Skin of body (tissue), 3 donors: ENCODE measurements at places on chromosomes 11 and 22.
A peak's percentile ranks its signal among the peaks of the same experiment; 100 is the strongest.

- no peak for DNase-seq
Measured at GRCh38 chr22:18077087-18077638, 627 bp upstream of the PEX26 start.

DNA sequence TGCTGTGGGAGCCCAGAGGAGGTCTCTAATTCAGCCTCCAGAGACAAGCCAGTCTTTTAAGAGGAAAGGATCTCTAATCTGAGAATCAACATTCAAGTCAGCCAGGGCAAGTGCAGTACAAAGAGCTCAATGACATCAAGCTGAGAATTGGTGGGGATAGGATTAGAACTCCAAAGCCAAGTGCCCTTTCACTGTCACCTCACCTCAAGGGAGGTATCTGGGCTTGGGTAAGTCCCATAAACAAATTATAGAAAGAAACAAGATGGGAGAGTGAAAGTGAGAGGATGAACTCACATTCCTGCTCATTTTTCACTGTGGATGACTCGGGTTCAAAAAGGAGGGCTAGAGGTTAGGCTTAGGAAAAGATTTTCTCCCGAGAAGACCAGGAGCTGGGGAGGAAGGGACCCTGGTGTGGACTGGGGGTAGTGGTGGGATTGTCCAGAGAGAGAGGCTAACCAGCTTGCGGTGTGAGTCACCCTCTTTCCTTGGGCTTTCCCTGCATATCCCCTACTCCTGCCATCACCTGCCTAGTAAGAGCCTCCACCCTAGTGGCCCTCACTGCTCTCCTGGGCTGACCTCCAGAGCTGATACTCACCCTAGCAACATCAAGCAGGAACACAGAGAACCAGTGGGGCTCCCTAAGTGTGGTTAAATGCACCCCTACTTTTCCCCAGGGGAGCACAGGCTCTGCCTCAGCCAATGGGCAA lies 70.4 kb downstream of the RRM1 start:
- no peak for DNase-seq

- DNase-seq, result no peak
Measured at GRCh38 chr22:23897320-23897719, 3.1 kb downstream of the MIF start.

DNA sequence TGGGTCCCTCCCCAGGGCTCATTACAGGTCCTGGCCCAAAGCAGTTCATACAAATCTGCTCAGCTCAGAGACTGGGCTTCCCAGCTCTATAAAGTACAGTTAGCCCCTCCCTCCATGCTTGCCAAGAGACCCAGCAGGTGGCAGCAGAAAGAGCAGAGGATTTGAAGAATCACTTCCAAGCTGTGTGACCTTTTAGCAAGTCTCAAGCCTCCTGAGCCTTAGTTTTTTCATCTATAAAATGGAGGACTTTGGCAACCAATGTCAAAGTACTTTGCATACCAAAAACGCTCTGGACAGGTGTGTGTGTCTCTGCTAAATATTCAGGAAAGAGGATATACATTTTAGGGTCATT lies 26.6 kb downstream of the RELT start:
- no peak for DNase-seq

DNA sequence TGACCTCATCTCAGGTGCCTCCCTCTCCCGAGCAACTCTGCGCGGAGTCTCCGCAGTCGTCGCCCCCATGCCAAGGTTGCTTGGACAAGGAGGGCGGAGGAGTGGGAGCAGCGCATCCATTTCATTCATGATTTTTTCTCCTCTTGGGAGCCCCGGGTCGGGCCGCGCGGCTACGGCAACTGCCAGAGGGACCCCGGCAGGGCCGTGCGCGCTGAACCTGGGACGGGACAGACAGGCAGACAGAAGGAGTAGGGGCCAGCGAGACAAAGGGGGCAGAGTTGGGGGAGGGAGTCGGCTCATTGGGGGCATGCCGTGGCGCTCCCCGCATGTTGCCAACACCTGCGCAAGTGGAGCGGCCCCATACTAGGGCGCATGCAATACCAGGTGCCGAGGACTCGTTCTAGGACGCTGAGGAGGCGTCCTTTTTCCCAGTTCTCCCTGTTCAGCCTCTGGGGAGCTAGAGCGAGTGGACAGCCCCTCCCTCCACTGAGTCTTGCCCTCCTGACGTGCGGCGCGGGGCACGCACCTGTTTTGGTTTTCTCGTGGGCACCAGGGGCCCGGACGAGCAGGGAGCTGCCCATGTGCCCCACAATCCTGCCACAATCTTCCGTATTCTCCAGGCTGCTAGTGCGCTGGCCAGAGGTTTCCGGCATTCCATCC lies 501 bp upstream of the PTPN5 start:
- DNase-seq, result no peak

DNA sequence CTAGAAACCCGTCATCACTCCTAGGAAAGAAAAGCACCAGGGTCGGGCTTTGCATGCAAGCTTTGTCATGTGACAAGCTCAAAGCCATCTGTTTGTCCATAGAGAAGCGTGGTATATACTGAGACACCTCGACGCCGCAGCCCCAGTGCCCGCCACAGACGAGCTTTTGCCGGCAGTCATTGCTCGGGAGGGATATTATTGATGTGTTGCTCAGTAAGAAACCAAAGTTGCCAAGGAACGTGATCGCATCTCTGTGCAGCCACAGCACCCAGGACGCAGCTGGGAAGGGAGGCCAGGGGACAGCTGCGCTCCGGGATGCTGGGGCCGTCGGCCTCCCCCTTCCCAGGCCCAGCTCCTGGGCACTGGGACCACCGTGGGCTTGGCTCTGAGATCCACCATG lies 89.5 kb upstream of the KCNQ1OT1 start:
- no peak for DNase-seq

GRCh38 chr11:104275992-104276391 lies 112.0 kb upstream of the PDGFD start:
- no peak for DNase-seq

- no peak for DNase-seq
Measured at GRCh38 chr11:10498022-10498400, 42.9 kb downstream of the AMPD3 start.

- peak; percentile 98 for DNase-seq
Measured at GRCh38 chr22:42615092-42615859, 593 bp upstream of the POLDIP3 start.

DNA sequence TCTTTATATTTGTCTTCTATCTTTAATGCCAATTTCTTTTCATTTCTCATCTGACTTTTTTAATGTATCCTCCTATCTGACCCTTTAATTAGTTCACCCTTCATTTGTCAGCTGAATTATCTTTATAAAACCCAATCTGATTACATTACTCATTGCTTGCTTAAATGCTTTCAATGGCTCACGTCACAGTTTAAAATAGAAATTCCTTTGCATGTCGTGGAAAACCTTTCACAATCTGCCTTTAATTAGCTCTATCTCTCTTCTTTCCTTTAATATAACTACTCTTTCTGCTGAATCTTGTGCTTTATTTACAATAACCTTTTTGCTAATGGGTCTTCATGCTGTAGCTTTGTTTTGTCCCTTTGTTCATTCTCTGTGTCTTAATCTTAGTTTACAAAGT lies 125.7 kb downstream of the DYNC2H1 start:
- no peak for DNase-seq

DNA sequence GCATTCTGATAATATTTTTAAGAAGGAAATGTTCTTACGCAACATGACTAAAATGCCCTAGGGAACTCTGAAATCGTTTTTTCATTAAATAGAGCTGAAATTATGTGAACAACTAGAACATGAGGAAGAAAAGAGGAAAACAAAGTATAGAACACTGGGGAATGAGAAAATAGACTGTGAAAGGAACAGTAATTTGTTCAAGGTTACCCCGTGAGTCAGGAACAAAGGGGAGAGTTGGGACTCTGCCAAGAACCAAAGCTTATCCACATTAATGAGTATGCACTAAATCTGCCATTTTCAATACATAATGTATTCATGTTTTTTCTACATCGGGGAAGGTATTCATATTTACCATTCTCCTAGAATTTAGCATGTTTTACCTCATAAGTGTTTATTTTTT lies 961.8 kb upstream of the CCDC90B start:
- no peak for DNase-seq

DNA sequence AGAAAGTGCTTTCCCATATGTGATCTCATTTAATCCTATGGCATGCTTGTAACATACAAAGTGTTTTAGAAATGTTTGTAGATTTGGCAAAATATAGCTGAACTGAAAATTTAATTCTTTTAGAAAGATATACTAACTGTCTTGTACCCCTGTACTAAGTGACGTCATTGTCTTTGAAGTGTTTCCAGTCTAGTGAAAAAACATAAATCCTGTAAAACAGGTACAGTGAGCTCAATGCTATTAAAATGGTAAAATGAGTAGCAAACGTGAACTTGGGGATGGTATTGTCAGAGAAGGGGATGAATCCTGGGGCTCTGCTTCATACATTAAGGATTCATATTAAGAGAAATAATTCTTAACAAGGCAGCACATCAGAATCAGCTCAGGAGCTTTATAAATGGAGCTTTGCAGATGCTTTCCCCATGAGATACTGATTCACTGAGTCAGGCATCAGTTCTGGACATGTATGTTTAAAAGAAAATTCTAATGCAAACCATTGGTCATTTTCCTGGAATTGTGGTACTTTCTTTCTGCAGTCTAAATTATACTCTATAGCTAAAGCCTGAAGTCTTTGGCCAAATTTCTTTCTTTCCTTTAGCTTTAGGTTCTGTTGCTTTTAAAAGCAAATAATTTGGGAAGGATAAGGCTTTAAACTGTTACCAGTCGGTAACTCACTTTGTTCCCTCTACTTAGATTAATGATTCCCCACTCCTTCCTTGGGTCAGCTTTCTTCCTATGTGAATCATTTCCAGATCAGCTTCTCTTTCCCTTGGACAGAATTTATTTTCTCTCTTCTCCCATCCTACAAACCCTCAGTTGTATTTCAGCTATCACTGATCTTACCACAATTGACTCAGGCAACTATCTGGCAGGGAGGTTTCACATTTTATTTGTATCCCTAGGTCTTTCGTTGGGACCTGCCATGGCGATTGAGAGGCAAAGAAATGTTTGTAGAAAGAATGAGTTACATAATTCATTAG lies 57.5 kb upstream of the DDI1 start:
- DNase-seq, result no peak

DNA sequence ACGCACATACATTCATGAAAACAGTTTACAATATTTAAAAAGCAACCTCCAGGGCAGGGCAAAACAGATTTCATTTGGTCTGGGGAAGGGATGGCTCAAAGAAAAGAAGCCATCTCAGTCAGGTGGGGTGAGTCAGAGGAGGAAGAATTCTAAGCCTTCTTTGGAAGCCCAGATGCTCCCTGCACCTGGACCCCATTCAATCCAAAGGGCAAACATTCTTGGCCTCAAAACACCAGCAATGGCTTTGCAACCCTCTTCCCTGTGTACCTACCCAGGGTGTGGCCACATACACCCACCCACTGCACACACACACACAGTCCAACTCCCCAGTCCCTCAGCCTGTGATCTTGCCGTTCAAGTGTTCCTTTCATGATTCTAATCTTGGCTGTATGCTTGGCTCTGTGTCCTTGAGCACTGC lies 2.0 kb downstream of the KCNE3 start:
- DNase-seq, result no peak

GRCh38 chr11:19365743-19366410 lies 125.1 kb upstream of the E2F8 start:
- DNase-seq, result no peak

- DNase-seq, result no peak
Measured at GRCh38 chr11:638631-639331, 1.7 kb downstream of the DRD4 start.

GRCh38 chr22:26573026-26573662 lies 16.8 kb downstream of the TPST2 start:
- DNase-seq, result no peak

GRCh38 chr11:72586321-72587090 lies 87.7 kb downstream of the PDE2A start:
- DNase-seq, result no peak

- DNase-seq, result no peak
Measured at GRCh38 chr11:109033627-109034338, 368.9 kb downstream of the DDX10 start.

DNA sequence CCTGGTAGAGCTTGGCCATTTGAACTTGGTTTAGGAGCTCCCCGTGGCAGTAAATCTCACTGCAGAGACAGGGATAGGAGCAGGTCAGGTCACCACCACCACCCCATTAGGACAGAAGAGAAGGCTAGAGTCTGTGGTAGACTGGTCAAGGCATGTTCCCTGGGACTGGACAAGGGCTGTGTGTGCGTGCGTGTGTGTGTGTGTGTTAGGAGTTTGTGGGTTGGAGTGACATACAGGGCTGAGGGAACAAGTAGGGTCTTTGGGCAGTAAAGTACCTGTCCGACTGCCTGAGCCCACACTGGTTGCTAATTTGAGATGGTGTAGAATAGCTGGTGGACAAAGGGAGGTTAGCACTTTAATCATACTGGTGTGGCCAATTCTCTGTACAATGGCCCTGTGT lies 16.1 kb downstream of the TREH start:
- DNase-seq, result no peak

GRCh38 chr11:134571301-134571700 lies 159.3 kb upstream of the B3GAT1 start:
- no peak for DNase-seq

DNA sequence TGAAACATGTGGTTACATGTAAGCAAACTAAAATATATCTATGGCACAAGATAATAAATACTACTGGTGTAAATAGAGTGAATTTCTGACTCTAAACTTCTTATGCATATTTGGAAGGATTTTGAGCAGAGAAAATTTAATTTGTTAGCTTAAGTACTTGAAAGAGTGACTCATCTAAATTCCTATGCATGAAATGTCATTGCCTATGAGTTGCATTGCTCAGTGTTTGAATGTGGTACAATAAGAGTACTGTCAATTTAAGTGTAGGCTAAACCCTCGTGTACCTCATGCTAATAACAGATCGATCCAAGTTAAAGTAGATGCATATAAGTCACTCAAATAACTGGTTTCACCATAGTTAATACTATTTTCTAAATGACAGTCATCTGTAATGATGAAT lies 5.3 kb upstream of the CARD18 start:
- no peak for DNase-seq

DNA sequence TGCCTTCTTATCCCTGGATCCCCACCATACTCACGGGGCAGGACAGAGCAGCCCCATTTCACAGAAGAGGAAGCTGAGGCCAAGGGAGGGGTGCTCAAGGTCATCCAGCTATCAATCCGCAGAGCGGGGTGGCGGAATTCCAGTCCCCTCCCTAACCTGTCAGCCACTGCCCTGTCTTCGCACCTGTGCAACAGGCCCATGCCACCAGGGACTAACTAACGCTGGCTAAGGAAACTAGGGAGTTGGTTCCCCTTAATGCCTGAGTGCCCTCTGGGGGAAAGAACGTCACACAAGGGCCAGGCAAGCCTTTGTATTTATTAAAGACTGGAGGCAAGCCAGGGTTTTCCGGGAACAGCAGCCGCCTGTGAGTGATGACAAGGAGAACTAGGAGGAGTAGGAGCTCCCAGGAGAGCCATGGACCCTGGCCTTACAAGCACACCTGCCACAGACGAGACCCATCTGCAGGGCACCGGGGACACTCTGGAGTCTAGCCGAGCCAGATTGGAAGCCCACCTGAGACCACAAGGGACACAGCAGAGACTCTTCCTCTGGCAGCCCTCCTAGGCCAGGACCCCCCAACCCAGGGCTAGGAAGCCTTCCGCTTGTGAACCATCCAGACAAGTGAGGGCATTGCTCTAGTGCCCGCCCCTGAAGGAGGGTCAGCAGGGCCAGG lies 64.4 kb downstream of the MYH9 start:
- DNase-seq, result no peak

GRCh38 chr11:95222817-95223216 lies 8.2 kb downstream of the SESN3 start:
- no peak for DNase-seq
